HCT116 (cell line): ENCODE measurements at places on chromosomes 13 and 19.
A peak's percentile ranks its signal among the peaks of the same experiment; 100 is the strongest.

DNA sequence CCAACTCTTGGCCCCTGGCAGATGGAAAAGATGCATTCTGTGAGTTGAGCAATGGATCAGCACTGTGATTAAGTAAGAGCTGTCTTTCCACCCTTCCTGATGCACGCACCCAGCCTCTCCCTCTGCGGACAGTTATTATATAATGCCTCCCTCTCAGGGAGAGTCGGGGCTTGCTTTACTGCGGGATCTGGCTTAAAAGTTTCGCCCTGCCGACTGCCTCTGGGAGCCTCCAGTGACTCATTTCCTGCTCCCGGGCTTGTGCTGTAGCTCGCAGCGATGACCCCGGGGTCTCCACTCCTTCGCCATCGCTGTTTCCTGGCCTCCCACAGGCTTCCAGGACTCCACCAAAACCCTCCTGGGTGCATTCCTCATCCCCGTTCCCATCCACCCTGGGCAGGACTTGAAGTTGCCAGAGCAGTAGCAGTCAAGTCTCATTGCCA lies 107.4 kb upstream of the SLC7A1 start:
- no peak for DNase-seq

- no peak for DNase-seq
These were observed 60.4 kb downstream of the MYO9B start for GRCh38 chr19:17136021-17136420.

GRCh38 chr19:3450796-3451411 lies 29.4 kb downstream of the SMIM24 start:
- DNase-seq = no peak

GRCh38 chr13:31394506-31394905 lies 194.7 kb downstream of the B3GLCT start:
- DNase-seq = no peak

DNA sequence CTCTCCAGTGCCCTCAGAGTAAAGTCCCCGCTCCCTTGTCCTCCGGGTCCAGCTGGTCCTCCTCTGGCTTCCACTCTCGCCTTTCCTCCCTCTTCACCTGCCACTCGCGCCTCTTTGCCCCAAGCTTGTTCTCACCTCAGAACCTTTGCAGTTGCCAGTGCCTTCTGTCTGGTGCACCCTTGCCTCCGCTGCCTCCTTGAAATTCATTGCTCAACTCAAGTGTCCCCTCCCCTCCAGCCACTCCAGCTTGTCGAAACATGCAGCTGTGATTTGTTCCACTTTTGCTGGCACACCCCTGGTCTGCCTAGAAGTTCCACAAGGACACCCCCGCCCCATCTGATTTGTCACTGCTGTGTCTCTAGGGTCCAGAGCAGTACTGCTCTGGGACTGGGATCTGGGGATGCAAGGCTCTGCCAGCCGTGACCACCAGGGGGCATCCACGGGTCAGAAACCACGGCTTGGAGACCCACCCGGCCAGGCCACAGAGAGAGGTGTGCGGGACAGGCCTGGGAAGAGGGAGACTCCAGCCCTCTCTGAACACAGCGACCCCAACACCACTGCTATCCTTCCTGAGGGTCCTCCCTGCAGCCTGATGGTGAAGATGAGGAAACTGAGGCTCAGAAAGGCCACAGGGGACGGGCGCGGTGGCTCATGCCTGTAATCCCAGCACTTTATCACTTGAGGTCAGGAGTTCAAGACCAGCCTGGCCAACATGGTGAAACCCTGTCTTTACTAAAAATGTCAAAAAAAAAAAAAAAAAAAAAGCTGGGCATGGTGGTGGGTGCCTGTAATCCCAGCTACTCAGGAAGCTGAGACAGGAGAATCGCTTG lies 49.9 kb downstream of the AP1M1 start:
- peak; percentile 68 for DNase-seq
